ENCODE measurements at places on chromosomes 3 and 15. TPM values are rescaled to one million over a fixed set of nuclear protein-coding genes. Genes with fewer than 3 reads are reported as not detected.
A peak's percentile ranks its signal among the peaks of the same experiment; 100 is the strongest.

DOCK3 gene
- total RNA-seq, result 3.6 TPM

NOX5 gene
- not detected for total RNA-seq

DNA sequence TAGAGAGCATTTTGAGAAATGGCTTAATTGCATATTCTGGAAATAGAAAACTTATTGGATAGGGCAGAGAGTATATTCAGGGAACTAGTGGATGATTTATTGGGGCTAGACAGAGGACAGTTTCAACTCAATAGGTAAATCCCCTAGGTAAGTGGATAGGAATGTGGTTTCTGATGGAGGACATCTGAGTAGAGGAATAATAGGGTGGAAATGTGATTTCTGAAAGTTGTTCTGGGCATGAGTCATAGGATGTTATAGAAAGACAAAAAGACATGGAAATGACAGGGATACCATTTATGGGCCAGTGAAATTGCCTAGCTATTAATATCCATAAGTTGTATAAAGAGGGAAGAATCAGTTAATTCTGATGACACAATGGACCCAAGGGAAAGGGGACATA is 563.3 kb upstream of the GOLIM4 start:
- no peak for DNase-seq
- H3K27ac ChIP-seq, result no peak overlapping the region
- H3K4me3 ChIP-seq, result no peak overlapping the region
- H3K36me3 ChIP-seq, result no peaks in the 10 kb centered on the region
- no peaks in the 10 kb centered on the region for H3K4me1 ChIP-seq
- no peaks in the 10 kb centered on the region for H3K27me3 ChIP-seq

GRCh38 chr15:67820992-67821783 is 4.1 kb upstream of the SKOR1 start:
- H3K4me1 ChIP-seq, result peaks cover 37% of the 10 kb centered on the region
- no peaks in the 10 kb centered on the region for H3K36me3 ChIP-seq
- H3K27me3 ChIP-seq, result peaks cover 82% of the 10 kb centered on the region
- no peak overlapping the region for H3K27ac ChIP-seq
- peak; percentile 61 for DNase-seq

DNA sequence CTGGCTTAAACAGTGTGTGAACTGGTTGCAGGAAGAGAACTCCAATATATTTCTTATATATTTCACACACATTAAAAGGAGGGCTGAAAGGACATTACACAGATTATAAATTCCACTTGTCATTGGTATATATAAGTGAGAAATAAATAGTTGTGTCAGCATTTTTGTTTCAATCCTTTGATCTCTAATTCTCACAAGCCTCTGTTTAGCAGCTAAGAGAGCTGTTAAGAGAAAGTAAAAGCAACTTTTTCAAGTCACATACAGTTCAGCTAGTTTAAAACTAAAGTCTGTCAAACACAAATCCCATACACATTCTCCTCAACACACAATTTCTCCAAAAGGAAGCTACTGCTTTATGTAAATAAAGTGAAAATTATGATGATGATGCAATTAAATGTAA is 70.5 kb upstream of the CCDC39 start:
- H3K36me3 ChIP-seq, result no peaks in the 10 kb centered on the region
- H3K4me1 ChIP-seq, result no peaks in the 10 kb centered on the region
- DNase-seq, result no peak
- peaks cover 5% of the 10 kb centered on the region for H3K27me3 ChIP-seq
- H3K27ac ChIP-seq, result no peak overlapping the region

GRCh38 chr15:43505738-43506137 is 11.7 kb upstream of the MAP1A start:
- no peak for DNase-seq
- H3K4me1 ChIP-seq, result peaks cover 8% of the 10 kb centered on the region
- no peak overlapping the region for H3K27ac ChIP-seq
- H3K4me3 ChIP-seq, result no peak overlapping the region
- H3K36me3 ChIP-seq, result no peaks in the 10 kb centered on the region

DNA sequence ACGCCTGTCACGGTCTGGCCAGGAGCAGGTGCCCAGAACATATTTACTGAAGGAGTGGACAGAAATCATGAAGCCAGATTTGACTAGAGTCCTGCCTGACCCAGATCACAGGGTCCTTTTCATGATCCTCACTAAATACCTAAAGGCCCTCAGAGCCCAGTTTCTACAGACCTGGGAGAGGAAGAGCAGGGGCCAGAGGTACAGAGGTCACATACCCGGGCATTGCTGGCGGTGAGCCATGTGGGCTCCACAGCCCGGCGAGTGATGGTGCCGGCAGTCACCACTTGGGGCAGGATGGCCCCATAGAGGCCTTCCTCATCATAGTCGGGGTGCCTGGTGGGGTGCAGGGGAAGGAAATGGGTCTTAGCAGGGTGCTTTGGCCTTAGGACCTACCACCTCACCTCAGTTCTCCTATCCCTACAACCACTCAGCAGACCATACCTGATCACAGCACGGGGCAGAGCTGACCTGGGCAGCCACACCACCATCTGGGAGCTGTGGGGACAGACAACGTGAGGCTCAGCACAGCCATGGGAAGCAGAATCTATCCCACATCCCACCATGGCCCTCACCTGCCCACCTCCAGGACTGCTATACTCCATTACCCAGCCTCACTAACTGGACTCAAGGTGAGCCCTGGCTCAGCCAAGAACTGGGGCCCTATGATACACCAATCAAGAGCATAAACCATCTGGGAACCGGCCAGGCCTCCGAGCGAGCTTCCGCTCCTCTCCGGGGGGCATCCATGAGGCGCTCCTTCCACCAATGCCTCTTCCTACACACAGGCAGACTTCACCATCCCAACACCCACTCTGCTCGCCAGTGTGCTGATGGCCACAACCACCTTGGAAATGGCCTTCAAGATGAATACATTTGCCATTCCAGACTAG is 12.9 kb downstream of the POLG start:
- no peak for DNase-seq
- peaks cover 14% of the 10 kb centered on the region for H3K4me1 ChIP-seq
- no peaks in the 10 kb centered on the region for H3K27me3 ChIP-seq

- H3K4me3 ChIP-seq, result no peak overlapping the region
- no peaks in the 10 kb centered on the region for H3K36me3 ChIP-seq
- H3K4me1 ChIP-seq, result no peaks in the 10 kb centered on the region
- H3K27me3 ChIP-seq, result no peaks in the 10 kb centered on the region
- DNase-seq, result no peak
Measured at GRCh38 chr3:177936721-177937120, 599.5 kb upstream of the KCNMB2 start.

GRCh38 chr3:124492824-124493223 is 237.4 kb upstream of the UMPS start:
- no peak overlapping the region for H3K27ac ChIP-seq
- H3K4me3 ChIP-seq, result no peak overlapping the region
- DNase-seq, result peak; percentile 27
- H3K27me3 ChIP-seq, result peaks cover 8% of the 10 kb centered on the region

GRCh38 chr3:54345847-54346375 is 223.6 kb downstream of the CACNA2D3 start:
- H3K27ac ChIP-seq, result no peak overlapping the region
- DNase-seq, result no peak
- H3K4me3 ChIP-seq, result no peak overlapping the region
- H3K4me1 ChIP-seq, result no peaks in the 10 kb centered on the region

- H3K27me3 ChIP-seq, result peaks cover 3% of the 10 kb centered on the region
- no peaks in the 10 kb centered on the region for H3K36me3 ChIP-seq
- H3K27ac ChIP-seq, result no peak overlapping the region
- no peak overlapping the region for H3K4me3 ChIP-seq
- no peaks in the 10 kb centered on the region for H3K4me1 ChIP-seq
- no peak for DNase-seq
Measured at GRCh38 chr3:49563766-49564165, 9.5 kb downstream of the BSN start.

IP6K1 gene
- total RNA-seq, result 24.2 TPM

GRCh38 chr15:34588046-34588674 is 4.7 kb upstream of the GOLGA8B start:
- peak; percentile 77 for DNase-seq
- peak overlapping the region; percentile 76 for H3K27ac ChIP-seq
- H3K27me3 ChIP-seq, result peaks cover 23% of the 10 kb centered on the region

All from activated CD8-positive, alpha-beta T cell treated with anti-CD3 and anti-CD28 coated beads for 36 hours (primary cell).